ENCODE measurements at places on chromosomes 1 and 21.

GRCh38 chr1:56451491-56451890 is 127.9 kb downstream of the PLPP3 start:
- no peak for DNase-seq

DNA sequence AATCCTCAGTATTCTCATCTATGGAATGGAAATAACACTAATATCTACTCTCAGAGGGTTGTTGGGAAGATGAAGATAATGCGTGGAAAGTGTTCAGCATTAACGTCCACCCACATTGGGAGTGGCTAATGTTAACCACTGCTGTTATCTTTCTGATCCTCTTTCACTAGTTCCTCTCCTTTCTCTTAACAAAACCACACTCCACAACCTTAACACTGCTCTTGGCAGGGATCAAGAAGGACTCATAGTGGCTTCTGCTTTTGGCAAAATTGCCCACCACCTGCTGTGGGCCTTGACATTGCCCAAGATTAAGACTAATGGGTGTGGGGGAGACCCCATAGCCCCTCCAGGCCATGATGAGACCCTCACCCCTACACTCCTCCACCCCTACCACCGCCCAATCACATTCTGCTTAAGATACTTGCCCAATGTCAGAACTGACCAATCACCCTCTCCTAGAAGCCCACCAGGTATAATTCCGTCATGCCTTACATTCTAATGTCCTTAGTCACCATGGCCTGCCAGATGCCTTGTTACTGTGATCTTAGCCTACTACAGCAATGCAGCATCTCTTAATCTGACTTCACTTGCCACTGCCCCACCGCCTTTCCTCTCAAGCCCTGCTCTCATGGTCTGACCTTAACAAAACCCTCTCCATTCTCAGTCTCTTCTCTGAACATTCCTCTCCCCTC is 27.1 kb downstream of the DHCR24 start:
- DNase-seq: no peak

DNA sequence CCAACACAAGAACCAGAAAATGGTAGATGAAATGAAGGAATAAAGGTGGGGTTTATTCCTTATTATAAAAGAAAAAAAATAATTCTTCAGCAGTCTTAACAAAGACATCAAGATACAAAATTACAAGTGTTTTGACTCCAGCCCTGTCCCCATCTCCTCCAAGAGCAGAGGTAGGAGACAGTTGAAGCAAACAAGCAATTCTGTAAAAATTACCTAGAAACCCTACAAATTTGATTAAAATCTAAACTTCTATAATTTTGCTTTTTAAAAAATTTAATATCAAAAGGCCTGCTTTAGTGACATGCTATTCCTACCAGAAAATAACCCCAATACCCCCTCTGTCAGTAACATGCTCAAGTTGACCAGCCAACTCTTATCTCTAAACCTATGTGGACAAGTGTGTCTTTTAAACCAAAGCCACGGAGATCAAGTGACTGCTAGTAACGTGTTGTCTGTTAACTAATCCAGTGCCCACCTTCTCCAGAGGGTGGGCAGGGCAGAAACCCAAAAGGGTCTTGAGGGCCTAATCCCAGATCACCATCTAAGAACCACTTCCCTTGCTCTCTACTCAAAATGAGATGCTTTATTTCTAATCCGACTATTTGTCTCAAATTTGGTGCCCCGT is 8.4 kb downstream of the GLUL start:
- DNase-seq: no peak

GRCh38 chr1:225820522-225821120 is 10.7 kb downstream of the EPHX1 start:
- no peak for DNase-seq

GRCh38 chr1:107172450-107173170 is 31.8 kb downstream of the NTNG1 start:
- no peak for DNase-seq

- DNase-seq: peak; percentile 90
Measured at GRCh38 chr1:10510520-10511493, 36.1 kb downstream of the PEX14 start.

DNA sequence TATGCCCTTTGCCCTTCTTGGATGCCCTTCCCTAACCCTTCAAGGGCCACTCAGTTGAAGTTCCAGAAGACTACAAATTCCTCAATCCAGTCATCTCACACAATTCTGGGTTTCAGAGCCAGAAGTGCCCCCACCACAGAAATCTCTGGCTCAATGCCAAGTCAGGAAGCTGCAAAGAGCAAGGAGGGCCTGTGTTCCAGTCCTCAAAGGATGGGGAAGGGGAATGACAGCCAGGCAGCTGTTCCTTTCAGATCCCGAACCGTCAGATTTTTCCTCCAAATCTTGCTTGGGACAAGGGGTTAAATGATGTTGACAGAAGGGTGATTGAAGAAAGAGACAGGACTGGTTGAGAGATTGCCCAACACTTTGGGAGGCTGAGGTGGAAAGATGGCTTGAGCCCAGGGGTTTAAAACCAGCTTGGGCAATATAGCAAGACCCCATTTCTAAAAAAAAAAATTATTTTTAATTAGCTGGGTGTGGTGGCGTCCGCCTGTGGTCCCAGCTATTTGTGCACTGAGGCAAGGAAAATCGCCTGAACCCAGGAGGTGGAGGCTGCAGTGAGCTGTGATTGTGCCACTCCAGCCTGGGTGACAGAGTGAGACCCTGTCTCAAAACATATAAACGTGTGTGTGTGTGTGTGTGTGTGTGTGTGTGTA is 716 bp upstream of the HPDL start:
- no peak for DNase-seq

GRCh38 chr1:83583351-83584014 is 415.4 kb downstream of the TTLL7 start:
- DNase-seq: no peak

DNA sequence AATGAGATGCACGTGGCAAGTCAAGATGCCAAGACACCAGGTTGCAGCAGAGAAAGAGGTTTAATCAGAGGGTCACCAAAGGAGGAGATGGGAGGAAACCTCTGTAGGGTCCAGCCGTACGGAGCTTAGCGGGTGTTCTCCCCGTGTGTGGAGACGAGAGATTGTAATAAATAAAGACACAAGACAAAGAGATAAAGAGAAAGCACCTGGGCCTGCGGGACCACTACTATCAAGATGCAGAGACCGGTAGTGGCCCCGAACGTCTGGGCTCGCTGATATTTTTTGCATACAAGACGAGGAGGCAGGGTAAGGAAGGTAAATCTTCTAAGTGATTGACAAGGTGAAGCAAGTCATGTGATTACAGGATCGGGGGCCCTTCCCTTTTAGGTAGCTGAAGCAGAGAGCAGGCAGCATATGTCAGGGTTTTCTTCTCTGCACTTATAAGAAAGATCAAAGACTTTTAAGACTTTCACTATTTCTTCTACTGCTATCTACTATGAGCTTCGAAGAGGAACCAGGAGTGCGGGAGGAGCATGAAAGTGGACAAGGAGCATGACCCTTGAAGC is 41.2 kb upstream of the TDRD10 start:
- no peak for DNase-seq

- DNase-seq: peak; percentile 23
Measured at GRCh38 chr1:198788561-198789064, 149.8 kb downstream of the PTPRC start.

GRCh38 chr1:54499097-54499359 is 49.0 kb upstream of the ACOT11 start:
- no peak for DNase-seq

DNA sequence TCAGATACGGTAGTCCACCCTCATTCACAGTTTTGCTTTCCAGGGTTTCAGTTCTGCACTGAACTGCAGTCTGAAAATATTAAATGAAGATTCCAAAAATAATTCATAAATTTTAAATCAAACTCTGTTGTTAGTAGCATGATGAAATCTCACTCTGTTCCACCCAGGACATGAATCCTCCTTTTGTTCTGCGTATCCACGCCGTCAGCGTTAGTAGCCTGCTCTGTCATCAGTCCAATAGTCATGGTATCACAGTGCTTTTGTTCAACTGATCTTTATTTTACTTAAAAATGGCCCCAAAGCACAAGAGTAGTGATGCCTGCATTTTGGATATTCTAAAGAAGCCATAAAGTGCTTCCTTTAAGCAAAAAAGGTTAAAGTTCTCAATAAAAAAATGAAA is 23.9 kb downstream of the CHD1L start:
- no peak for DNase-seq

DNA sequence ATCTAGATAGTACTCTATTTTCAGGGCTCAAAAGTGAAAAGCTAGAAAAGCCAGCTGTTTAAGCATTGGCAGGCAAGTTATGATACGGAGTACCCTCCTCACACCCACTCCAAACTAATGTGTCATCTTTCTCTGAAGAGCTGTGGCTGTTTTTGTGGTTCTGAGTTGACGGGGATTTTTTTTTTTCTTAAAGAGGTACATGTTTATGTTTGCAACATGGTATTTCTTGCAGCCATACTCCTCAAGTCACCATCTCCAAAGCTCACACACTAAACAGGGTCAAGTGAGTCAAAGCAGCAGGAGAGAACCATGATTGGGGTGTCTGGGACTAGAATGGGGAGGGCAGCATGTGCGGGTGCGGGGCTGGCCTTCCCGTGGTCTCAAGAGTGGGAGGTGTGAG is 347.2 kb downstream of the DISC1 start:
- DNase-seq: peak; percentile 53

DNA sequence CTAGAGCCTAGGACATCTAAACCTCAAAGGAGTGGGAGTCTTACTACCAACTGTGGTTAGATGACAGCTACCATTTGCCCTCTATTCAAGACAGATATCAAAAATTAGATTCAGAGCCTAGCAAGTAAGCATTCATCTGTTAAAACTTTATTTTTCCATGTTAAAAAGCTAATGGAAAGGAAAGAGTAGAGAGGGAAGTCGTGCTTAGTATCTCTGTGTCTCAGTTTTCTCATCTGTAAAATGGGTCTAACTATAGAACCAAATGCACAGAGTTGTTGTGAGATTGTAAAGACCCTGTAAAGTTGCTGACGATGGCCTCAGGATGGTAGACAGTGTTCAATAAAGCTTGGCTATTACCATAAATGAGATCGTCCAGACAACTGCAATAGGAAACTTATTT is 428.5 kb upstream of the RUNX1 start:
- DNase-seq: no peak

- DNase-seq: no peak
Measured at GRCh38 chr1:54861070-54861761, 25.8 kb downstream of the DHCR24 start.

DNA sequence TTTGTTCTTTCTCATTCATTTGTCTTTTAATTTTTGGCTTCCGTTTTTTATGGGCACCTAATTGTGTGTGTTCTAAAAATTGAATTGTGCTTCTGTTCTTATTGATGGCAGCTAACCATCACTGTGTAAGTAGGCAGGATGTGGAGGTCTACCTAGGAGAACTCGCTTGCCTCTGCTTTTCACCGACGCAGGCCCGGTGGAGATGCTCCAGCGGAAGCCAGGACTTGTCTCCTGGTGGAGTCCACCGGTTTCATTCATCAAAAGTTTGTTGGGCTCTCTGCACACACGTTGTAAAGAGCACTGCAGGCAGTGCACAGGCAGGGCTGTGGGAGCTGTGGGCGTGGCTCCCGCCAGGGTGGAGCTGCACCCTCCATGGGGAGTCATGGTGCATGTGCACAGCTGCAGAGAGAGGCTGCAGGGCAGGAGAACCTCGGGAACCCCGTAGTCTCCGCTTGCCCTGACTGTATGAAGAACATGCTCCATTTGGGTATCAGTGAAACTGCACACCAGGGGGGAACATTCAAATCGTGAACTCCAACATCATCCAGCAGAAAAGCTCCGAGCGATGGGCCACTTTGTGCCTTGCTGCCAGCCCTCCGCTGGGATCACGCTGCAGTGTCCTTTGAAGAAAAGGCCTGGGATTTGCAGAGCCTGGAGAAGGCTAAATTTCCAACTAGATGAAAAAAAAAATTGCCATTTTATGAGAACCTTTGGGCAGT is 6.0 kb upstream of the C1orf174 start:
- no peak for DNase-seq

Data from Daoy (cell line).